ENCODE measurements at places on chromosomes 5 and 9.

- no peak for DNase-seq
Measured at GRCh38 chr9:106059886-106060285, 365.5 kb downstream of the TMEM38B start.

DNA sequence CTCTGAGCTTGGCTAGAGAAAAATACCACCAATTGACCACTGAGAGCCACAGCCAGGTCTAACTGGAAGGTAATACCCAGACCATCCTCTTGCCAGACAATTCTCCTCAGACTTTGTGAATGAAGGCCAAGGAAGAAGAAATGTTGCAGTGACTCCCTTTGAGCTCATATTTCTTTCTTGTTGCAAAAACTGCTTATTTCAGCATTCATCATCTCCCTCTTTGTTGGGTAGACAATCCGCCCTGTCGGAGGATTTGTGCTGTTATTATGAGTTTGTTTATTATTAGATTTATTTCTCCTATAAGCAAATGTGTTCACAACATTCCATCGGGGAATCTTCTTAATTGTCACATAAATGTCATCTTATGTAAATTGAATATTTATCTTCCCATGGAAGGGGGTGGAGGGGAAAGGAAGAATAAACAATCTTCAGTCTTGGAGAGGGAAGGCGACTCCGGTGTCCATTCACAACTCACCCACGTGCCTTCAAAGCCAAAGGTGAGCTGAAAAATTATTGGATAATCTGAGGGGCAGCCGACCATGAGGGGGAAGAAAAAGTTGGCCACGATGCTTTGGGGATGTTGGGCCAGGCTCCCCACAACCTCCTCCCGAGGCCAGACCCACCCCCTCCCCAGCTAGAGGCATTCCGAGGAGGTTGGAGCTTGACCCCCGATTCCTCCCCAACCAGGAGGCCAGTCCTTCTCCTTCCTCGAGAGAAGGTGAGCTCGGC lies 1.8 kb upstream of the JADE2 start:
- no peak for DNase-seq

DNA sequence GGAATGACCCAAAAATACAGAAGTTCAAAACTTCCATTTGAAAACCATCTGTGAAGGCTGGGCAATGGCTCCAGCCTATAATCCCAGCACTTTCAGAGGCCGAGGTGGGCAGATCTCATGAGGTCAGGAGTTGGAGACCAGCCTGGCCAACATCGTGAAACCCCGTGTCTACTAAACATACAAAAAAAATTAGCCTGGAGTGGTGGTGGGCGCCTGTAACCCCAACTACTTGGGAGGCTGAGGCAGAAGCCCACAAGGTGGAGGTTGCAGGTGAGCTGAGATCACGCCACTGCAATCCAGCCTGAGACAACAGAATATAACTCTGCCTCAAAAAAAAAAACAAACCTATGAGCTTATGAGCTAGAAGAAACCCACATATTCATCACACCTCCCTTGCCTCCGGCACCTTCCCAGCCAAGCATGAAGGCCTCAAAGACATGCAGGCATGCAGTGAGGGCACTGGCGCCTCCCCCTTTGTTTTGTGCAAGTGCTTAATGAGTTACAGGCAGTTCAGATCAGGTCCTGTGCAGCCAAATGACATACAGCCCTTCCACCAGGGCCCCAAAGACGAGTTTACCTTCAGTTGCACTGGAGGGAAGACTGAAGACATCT lies 9.9 kb downstream of the HNRNPH1 start:
- no peak for DNase-seq

GRCh38 chr5:101664071-101664791 lies 631.9 kb downstream of the SLCO4C1 start:
- DNase-seq, result no peak

Measured in HS-27A (cell line).